AG08396 (cell line): ENCODE measurements at places on chromosomes 1 and 21.

GRCh38 chr21:45513003-45513717, 29.1 kb downstream of the SLC19A1 start:
- no peak for DNase-seq

DNA sequence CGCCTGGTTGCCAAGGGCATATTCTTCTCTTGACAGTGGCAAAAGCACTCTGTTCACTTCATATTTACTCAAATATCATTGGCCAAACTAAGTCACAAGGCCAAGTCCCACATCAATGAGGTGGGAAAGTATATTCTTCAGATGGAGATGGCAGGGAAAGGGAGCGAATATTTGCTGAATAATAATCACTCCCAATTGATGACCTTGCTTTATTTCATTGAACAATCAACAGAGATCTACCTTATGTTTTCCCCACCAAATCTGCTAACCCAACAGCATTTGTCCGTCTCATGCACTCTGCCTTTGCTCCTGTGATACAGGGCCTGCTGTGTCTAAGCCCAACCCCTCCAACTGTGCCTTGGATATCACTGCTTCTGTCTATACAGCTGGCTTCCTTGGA, 45.2 kb upstream of the PCP4 start:
- DNase-seq, result no peak

DNA sequence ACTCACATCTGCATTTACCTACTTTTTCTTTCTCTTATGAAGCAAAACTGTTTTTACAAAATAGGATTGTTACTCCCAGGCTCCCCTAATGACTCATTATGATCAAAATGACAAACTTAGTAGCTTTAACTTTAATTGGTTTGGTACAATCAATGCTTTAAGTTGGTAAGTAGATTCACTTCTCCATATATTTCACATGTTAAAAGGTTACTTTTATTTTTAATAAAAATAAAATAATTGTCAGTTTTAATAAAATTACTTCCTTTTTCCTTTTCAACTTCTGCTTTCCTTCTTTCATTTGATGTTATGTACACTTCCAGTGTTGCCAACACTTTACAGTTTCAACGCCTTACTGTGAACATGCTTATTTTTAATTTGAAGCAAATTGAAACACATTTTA, 477.6 kb downstream of the SETD4 start:
- DNase-seq, result no peak

- DNase-seq, result no peak
These were observed 15.8 kb upstream of the VCAM1 start for GRCh38 chr1:100703716-100704115.

DNA sequence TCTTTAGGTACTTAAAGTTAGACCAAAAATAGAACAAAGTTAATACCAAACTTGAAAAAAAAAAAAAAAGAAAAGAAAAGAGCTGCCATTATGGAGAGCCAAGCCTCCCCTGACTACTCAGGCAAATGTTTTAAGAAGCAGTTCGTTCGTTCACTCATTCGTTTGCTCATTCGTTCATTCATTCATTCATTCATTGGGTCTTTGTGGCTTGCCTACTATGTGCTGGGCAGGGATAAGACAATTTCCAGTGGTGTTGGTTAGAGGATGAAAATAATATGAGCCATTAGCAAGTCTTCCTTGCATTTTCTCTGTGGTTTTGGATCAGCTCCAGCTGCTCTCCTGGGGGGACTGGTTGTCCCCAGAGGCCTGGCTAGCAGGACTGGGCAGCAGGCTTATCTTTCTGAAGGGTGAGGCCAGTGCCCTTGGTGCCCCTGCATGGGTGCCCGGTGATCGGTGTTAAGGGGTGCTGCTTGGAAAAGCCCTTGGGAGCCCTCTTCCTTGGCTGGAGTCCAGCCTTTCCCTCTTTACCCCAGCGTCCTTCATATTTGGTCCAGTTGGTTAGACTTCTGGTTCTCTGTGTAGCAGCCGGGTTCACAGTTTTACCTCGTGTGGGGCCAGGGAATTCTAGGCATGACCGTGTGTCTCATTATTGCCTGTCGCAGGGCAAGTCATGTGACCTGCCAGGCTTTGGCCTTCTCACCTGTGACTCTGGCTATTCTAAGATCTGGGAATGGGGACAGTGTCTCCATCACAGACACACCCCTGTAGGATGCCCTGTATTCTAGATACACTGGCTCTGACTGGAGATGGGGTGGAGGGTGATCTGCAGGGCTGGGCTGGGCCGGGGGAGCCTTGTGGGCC, 32.8 kb downstream of the LHX4 start:
- no peak for DNase-seq

DNA sequence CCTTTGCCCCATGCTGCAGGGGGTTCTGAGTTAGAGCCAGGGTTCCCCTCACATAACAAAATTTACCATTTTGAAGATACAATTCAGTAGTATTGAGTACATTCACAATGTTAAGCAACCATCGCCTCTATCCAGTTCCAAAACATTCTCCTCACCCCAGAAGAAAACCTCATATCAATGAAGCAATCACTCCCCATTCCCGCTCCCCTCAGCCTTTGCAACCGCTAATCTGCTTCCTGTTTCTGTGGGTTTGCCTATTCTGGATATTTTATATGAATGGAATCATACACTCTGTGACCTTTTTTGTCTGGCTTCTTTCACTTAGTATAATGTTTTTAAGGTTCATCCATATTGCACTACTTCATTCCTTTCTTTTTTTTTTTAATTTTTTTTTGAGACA, 32.9 kb downstream of the SERINC2 start:
- no peak for DNase-seq

DNA sequence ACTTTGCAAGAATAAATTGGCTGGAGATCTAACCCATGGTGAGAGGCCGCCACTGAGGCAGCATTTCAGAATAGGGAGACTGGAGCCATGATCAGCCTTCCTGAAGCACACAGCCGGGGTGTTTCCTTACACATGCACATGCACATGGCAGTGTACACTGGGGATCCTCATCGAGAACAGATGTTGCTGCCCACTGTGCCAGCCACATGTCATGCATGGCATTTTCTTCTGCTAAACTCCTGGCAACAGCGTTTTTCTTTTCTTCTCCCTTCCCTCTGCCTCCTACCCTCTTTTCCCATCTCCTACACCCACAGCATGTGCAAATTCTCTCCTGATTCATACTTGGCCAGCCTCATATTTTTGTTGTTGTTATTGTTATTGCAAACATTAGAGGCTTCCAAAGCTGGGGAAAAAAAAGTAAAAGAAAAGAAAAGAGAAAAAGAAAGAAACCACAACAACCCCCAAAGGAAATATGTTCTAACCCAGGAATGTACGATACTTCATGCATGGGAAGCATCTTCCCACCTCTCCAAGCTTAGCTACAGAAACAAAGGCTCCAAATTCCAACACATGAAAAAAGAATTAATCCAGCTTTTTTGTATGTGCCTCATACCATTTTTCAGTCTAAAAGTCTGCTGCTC, 344.0 kb downstream of the ASTN1 start:
- DNase-seq, result no peak

DNA sequence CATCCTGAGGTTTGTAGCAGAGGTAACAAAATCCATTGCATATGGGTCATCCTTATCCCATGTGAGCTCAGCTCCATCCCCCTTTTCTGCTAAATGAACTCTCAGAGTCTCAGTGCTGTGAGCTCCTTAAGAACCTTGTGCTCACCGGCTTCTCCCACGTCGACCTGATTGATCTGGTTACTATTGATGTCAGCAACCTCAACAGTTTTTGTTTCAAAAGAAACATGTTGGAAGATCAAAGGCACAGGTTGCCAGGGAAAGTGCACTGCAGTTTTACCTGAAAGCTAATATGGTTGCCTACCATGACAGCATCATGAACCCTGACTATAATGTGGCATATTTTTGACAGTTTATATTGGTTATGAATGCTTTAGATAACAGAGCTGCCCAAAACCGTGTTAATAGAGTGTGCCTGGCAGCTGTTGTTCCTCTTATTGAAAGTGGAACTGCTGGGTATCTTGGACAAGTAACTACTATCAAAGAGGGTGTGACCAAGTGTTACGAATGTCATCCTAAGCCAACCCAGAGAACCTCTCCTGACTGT, 131.4 kb downstream of the HS2ST1 start:
- no peak for DNase-seq

DNA sequence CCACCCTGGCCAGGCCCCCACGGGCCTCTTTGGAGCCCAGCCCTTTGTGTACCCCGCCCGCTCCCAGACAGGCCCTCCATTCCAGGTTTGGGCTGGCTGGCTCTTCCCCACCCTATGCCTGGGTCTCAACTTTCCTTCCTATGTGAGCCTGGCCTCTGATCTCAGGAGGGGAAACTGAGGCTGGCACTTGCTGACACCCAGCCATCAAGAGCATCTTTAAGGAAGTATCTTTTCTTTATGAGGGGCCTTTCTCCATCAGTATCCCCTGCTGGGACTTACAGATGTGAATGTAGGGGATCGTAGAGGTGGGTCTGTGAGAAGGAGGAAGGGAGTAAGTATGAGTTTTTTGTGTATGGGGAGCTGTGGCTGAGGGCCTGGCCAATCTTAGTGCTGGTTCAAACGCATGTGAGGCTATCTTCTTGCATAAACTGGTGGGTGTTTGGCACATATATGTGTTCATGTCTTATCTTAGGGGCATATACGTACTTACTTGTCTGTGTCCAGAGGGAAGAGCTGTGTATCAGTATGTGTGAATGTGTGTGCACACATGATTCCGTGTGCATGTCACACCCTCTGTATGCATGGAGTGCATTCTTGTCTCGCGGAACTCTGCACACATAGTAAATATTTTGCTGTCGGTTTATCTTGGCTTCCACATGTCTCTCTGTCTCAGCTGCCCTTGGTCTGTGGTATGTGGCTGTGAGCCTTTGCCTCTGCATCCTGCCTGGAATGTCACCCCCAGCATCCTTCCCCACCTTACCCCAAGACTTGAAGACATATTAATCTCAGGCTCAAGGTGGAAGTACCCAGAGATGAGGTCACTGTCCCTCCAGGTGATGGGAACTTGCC, 5.4 kb downstream of the NECTIN4 start:
- no peak for DNase-seq

DNA sequence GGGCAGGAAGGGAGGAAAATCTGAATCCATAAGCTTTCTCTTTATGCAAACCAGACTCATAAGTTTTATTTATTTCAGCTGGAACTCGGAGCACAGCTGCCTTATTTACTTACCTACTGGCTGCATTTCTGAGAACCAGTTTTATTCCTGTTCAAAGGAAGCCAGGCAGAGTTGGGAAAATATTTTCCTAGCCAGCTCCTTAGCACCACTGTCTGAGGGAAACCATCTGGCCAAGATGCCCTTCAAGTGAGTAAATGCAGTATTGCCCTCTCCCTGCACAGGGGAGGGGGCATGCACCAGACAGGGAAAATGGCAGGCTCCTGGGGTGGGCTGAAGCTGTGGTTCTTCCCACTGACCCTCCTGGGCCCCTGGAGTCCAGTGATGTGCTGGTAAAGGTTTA, 28.9 kb upstream of the FMOD start:
- DNase-seq, result no peak

DNA sequence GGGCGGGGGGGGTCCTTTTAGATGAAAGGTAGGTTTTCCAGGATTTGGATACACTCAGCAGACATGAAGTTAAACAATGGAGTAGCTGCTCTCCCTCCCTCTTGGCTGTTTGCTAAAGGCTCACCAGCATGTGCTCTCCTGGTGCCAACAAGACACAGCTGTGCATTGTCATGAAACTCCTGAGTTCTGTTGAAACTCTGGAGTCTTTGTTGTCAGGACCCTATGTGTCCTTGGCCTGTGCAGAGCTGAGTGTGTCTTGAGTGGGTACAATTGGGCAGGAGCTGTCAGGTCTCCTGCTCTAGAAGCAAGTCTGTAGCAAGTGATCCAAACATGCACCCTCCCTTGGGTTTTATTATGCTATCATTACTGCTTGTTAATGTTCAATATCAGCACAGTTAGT, 12.7 kb downstream of the TBX19 start:
- no peak for DNase-seq

DNA sequence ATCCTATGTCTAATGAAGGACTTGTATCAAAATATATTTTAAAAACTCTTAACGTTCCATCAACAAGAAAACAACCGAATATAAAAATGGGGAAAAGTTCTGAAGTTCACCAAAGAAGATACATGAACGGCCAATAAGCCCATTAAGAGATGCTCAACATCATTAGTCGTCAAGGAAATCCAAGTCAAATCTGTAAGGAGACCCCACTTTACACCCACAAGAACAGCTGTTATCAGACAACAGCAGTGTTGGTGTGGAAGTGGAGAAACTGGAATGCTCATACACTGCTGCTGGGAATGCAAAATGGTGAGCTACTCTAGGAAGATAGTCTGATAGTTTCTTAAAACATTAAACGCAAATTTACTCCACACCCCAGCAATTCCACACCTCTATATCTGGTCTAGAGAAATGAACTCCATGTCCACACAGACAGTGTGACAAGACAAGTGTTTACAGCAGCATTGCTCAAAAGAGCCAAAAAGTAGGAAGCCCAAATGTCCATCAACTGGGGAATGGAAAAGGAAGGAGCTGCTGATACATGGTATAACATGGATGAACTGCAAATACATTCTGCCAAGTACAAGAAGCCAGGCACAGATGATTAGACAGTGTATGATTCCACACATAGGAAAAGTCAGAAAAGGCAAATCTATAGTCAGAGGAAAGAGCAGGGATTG, 18.5 kb downstream of the UBE2G2 start:
- no peak for DNase-seq

DNA sequence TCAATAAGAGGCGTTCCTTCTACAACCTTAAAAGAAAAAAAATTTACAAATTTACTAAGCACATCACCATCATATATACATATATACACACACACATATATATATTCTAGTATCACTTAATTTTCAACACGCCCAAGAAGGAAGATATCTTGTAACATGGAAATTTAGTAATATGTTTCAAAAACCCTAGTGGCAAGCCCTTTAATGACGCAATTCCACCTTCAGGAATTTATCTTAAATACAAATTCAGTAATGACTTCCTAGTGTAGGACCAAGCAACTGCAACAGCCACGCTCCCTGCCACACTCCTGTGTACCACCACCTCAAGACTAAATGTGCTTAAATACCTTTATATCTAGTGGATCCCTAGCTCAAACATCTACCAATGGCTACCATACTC, 12.5 kb downstream of the LBR start:
- DNase-seq, result no peak

DNA sequence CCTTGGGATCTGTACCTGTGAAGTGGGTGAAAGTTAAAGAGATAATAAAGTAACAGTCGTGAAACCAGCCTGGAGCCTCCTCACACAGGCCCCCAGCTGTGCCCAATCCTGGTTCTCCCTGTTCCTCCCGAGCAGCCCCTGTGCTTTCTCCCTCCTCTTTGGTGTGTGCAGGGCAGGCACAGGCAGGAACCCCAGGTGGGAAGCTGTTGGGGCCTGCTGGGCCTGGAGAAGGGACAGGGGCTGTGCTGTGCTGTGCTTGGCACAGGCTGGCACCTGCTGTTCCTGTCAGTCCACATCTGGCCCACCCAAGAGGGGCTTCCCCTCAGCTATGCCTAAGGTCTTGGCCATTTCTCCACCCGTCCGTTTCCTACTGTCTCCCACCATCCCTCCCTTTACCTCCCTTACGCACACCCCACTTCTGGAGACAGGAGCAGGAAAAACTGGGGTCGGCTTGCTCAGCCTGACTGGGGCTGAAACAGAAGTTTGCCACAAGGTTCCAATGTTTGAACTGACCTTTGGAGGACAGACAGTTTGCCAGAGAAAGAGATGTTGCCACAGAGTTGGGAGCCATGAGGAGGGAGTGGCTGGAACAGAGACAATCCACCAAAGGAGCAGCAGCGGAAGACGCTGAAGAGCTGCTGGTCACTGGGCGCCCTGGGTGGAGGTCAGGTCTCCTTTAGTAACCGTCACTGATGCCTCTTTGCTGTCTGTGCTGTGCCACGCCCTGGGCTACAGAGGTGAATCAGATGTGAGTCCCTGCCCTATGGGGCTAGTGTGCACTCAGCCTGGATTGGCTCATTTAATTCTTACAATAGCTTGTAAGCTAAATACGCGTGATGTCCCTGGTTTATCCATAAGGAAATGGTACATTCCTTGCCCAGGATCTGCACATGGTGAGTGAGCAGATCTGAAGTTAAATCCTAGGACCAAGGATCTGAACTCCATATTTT, 18.8 kb upstream of the ARTN start:
- no peak for DNase-seq
